ENCODE measurements at places on chromosomes 6 and 20. TPM values are rescaled to one million over a fixed set of nuclear protein-coding genes. Genes with fewer than 3 reads are reported as not detected.

Gene ADGRG6
- total RNA-seq, result 23.5 TPM

Gene TSPO2
- total RNA-seq, result not detected

Gene GJA10
- total RNA-seq, result not detected

Gene NEURL2
- total RNA-seq, result 2.1 TPM

Gene MUC22
- not detected for total RNA-seq

Gene RGS17
- total RNA-seq, result 4.1 TPM

Gene TGM3
- total RNA-seq, result not detected

GRCh38 chr20:34506480-34506879 is 9.7 kb upstream of the DYNLRB1 start:
- DNase-seq, result no peak

DNA sequence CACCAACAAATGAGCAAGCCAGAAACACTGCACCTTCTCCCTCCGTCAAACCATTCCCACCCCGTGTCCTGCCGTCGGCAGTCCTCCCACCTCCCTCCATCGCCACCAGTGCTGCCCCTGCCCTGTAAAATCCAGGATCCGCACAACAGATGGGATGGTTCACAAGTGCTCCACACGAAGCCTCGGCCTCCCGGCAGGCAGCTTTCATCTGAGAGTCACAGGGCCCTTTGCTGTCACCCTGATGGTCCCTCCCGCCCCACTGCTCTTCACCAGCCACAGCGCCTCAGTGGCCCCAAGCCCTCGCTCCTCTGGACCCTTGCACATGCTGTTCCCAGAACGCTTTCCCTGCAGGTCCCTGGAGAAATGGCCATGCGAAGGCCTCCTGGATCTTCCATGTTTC is 12.1 kb downstream of the SLC4A11 start:
- no peak for DNase-seq

GRCh38 chr20:50551288-50551687 is 41.1 kb downstream of the PTPN1 start:
- DNase-seq, result peak; percentile 58

DNA sequence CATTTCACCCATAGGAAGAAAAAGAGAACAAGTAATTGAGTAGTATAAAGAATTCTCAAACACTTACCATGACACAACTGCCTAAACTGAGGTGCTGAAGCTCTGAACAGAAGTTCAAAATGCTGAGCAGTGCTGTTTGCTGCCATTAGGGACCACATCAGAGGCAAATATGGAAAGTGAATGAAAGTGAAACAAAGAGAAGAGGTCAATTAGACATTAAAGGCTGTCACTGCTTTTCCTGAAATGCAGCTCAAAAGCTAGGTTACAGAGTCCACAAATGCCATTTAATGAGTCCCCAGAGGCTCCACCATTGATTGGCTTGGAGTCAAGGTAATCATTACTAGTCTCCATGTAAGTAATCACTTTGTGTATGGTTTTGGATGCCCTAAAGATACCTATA is 46.1 kb downstream of the POU3F2 start:
- no peak for DNase-seq

GRCh38 chr20:48335308-48336050 is 492.3 kb downstream of the PREX1 start:
- DNase-seq, result no peak

- no peak for DNase-seq
Measured at GRCh38 chr6:105909106-105909505, 177.0 kb upstream of the PRDM1 start.

- peak; percentile 79 for DNase-seq
Measured at GRCh38 chr20:373171-373890, 7.2 kb upstream of the TRIB3 start.

DNA sequence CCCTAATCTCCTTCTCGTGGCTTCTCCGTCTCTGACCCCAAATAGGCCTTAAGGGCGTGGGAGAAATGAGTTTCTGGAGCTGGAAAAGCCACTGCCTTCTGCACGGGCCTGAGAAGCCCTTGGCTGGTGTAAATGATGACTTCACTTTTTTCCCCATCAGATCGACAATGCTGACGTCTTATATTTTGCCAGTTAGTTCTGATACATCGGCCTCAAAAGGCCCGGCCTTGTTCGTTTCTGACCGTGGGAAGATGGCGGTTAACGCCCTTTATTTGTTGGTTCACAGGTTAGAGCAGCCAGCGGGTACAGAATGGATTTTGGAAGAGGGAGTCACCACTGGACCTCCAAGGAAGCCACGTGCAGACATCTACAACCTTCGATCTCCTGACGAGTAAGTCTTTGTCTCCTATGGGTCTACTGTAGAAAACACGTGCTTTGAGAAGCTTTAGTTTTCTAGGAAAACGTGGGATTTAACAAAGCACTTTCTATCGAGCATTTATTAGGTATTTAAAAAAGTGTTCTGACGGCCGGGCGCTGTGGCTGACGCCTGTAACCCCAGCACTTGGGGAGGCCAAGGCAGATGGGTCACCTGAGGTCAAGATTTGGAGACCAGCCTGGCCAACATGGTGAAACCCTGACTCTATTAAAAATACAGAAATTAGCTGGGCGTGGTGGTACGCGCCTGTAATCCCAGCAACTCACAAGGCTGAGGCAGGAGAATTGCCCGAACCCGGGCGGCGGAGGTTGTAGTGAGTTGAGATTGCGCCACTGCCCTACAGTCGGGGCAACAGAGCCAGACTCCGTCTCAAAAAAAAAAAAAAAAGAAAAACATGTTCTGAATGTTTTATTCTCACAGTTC is 1.2 kb upstream of the ZNFX1 start:
- no peak for DNase-seq

GRCh38 chr20:59033616-59034165 is 1.6 kb upstream of the ATP5F1E start:
- DNase-seq, result no peak

- no peak for DNase-seq
Measured at GRCh38 chr6:82179415-82179814, 68.1 kb downstream of the IBTK start.

DNA sequence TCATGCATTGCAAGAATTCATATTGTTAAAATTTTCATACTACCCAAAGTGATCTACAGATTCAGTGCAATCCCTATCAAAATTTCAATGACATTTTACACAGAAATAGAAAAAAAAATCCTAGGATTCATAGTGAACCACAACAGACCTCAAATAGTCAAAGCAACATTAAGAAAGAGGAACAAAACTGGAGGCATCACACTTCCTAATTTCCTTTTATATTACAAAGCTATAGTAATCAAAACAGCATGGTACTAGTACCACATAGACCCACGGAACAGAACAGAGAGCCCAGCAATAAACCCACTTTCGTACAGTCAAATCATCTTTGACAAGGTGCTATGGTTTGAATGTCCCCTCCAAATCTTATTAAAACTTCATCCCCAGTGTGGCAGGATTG is 39.7 kb downstream of the NTSR1 start:
- no peak for DNase-seq

DNA sequence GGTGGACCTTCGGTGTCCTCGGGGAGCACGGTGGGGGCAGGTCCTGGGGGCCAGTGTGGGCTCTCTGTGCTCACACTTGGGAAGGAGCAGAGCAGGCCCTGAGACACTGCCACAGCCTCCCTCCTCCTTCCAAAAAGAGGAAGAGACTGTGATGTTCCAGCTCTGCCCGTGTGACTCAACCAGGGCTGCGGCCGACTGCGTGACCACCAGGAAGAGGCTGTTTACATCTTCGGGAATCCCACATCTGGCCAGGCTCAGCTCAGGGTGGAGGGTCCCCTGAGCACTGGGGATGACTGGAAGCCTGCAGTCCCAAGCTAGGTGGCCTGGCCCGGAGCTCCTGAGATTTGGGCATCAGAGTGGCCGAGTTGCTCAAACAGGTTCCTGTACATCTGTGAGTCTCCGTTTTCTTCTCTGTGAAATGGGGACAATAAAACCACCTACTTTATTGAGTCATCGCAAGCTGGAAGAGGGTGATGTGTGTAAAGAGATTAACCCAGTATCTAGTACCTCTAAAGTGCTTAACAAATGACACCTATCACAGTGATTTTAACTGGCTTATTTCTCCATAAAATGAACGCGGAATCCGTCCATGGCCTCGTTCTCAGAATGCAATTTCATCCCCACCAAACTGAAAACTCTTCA is 242.1 kb downstream of the DLL1 start:
- DNase-seq, result no peak

GRCh38 chr6:42316981-42317380 is 99.3 kb upstream of the MRPS10 start:
- DNase-seq, result no peak

GRCh38 chr6:32609731-32610640 is 20.3 kb upstream of the HLA-DRB1 start:
- DNase-seq, result peak; percentile 96

DNA sequence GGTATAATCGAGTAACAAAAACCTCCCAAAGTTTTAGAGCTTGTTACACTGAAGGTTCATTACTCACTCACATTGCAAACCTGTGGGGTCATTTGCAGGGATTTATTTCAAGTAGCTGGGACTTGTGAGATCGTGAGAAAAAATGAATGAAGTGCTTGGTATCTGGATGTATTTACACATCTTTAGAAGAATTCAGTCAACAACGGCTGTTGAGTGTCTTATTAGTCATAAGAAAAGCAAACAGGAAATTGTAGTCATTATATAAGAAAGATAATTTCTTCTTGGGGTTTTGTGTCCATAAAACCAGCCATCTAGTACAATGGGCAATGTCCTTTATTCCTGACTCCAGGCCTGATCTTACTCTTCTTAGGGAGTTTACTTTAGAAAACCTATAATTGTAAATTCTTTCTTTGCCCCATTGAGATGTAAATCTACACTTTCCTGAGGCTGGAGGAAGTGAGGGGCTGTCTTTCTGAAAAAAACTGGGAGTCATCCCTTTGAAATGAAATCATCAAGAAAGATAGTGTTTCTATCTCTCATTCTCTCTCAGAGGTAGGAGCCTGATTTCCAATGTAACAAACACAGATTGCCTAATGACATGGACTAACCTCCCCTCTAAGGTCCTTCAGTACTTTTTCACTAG is 202.5 kb upstream of the ASCC3 start:
- DNase-seq, result peak; percentile 87

DNA sequence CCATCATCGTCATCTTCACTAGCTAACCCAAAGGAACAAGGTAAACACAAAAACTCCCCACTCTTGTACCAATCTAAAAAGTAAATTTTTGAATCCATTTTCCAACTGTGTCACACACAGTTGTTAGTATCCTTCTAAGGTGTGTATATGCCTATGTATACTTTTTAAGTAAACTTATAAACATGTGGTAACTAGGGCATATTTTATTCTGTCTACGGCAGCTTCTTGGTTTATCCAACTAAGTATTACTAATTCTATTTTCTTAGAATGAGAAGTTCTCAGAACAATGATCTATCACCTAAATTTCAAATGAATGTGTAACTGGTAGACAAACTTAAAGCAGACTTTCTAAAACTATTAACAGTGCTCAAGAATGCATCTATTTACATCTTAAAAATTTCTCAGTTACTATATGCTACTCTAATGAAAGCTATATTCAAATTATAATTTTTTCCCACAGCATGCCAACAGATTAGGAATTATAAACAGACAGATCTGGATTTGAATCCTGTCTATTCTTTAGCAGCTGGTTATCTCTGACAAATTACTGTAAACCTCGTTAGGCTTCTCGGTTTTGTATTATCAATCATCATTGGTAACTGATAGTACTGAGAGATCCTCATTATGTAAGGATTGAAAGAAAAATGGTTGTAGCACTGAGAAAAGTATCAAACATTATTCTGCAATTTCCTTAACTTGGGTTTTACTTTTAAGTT is 1.8 kb upstream of the PLN start:
- no peak for DNase-seq

DNA sequence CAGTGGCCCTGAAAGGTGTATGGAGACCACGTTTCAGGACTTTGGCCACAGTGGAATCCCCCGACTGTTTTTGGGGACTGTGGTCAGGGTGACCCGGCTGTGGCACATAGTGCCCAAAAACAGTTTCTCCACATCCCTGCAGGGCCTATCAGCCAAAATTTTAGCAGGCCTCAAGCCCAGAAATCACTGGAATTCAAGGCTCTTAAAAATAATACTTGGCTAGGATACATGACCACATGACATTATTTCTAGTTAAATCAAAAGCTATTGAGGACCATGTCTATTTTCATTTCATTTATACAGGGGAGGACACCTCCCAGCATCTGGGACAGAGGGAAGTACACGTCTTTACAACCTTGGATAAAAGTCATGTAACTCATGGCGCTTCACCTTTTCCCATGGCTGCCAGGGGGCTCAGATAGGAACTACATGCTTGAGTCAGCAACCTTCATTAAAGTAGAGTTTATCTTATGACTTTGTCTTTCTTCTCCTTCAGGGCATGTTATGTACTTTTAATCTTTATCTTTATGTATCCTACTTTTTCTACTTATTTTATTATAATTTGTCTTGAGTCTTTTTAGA is 70.8 kb upstream of the CD93 start:
- no peak for DNase-seq

DNA sequence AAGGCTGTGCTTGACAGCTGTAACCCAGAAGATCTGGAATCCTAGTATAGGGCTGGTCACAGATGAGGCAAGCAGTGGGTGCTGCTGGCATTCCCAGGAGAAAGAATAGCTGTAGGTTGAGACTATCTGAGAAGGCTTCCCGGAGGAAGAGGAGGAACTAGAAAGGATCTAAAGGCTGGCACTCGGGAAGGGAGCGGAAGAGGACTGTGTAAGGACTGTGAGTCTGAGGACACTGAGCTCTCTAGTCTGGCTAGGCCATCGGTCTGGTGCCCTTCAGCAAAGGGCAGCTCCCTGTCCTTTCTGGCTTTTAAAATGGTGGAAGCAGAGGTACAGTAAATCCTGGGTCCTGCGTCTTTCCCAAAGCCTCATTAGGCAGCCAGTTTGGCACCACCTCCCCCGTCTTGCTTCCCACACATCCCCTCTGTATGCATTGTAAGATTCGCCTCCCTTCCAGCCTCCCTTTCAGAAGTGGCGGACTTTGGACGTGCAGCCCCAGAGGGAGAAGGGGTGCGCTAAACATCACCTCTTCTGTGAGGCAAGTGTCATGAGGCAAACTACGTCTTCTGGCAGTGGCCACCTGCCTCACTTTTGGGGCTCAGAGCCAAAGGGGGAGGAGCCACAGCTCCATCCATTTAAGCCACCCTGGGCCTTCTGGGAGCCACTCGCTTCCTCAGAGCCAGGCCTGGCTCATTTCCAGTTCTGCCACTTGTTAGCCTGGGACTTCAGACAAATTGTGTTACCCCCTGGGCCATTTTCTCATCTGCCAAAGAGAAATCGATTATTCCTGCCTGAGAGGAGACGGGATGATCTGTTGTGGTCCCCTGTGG is 8.6 kb downstream of the SNPH start:
- DNase-seq, result no peak

DNA sequence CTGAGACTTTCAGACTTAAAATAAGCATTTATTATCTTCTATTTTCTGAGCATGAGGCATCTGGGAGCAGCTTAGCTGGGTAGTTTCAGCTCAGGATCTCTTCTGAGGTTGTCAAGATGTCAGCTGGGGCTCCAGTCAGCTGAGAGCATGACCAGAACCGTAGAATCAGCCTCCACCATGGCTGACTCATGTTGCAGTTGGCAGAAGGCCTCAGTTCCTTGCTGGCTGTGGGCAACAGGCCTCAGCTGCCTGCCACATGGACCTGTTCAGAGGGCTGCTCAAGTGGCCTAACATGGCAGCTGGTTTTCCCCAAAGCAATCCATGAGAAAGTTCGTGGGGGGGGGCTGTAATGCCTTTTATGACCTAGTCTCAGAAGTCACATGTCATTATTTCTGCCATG is 142.3 kb downstream of the LY86 start:
- DNase-seq, result peak; percentile 85

Data from mammary epithelial cell (primary cell).